ENCODE measurements at places on chromosomes 12 and 14.

DNA sequence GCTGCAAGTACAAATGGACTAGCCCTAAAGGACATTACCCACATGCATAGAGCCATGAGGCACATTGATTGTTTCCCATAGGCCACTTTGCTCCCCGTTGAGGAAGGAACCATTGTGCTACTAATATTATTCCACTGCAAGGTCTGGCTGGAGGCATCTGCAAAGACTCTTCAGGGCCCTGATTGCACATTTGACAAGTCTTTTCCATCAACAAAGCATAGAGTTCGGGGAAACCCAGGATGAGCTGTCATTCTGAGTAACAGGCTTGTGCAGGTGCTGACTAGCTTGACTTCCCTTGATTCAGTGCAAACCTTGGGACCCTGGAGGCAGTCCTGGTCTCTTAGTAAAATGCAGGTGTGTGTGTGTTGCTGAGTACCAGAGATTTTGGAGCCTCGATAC lies 73.8 kb downstream of the SUSD6 start:
- no peak overlapping the region for H3K4me3 ChIP-seq
- no peak for DNase-seq
- H3K27ac ChIP-seq, result no peak overlapping the region
- H3K36me3 ChIP-seq, result no peaks in the 10 kb centered on the region

DNA sequence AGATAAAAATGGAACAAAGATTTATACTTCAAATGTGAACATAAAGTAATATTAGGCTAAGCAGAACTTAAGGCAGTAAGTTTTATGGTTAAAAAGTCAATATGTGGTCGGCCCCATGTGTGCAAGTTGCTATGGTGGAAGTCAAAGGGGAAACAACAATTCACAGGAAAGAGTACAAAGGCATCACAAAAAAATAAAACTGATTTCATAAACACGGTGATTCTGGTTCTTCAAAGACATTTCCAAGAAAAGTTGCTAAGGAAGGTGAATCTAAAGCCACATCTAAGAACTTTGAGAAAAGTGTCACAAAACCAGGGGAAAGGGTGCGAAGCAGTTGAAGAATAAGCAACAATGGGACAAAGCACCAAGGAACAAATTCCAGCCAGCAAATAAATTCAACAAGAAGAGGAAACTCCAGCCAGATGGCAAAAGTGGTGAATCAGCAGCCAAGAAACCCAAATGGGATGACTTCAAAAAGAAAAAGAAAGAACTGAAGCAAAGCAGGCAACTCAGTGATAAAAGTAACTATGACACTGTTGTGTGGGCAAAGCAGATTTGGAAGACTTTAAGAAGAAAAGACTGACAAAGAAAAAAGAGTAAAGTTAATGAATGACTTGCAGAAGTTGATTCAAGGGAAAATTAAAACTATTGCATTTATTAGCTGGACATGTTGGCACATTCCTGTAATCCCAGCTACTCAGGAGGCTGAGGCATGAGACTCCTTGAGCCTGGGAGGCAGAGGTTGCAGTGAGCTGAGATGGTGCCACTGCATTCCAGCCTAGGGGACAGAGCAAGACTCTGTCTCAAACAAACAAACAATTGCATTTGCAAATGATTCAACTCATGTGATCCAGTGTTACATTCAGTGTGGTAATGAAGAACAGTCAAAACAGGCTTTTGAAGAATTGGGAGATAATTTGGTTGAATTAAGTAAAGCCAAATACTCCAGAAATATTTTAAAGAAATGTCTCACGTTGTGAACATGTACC lies 19.5 kb downstream of the PTGDR start:
- H3K4me3 ChIP-seq, result no peak overlapping the region
- no peaks in the 10 kb centered on the region for H3K36me3 ChIP-seq
- H3K4me1 ChIP-seq, result no peaks in the 10 kb centered on the region
- DNase-seq, result no peak

DNA sequence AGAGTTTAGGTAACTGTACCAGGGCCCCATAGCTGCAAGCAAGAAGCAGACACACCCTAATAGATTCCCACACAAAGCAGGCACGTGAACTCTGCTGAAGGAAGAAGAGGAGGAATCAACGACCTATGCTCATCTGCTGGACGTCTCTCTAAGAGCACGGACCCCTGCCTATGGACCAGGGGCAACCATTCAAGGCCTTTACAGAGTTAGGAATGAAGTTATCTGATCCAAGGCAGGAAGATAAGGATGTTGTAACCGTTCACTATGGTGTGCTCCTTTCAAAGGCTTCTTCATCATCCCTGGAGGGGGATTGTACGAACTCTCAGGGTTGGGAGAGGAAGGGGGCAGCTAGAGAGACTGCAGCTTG lies 141.6 kb upstream of the PARP11 start:
- H3K4me3 ChIP-seq, result no peak overlapping the region
- no peak overlapping the region for H3K27ac ChIP-seq
- no peak for DNase-seq
- H3K27me3 ChIP-seq, result no peaks in the 10 kb centered on the region

- H3K27ac ChIP-seq, result no peak overlapping the region
- H3K36me3 ChIP-seq, result no peaks in the 10 kb centered on the region
- no peaks in the 10 kb centered on the region for H3K27me3 ChIP-seq
Observed at GRCh38 chr14:32313844-32314376, 15.2 kb upstream of the AKAP6 start.

GRCh38 chr14:74391479-74391878 lies 34.5 kb downstream of the SYNDIG1L start:
- H3K4me3 ChIP-seq, result no peak overlapping the region
- no peak overlapping the region for H3K27ac ChIP-seq
- H3K27me3 ChIP-seq, result no peaks in the 10 kb centered on the region
- DNase-seq, result no peak
- no peaks in the 10 kb centered on the region for H3K36me3 ChIP-seq

- no peaks in the 10 kb centered on the region for H3K4me1 ChIP-seq
- H3K4me3 ChIP-seq, result no peak overlapping the region
- H3K36me3 ChIP-seq, result no peaks in the 10 kb centered on the region
- no peaks in the 10 kb centered on the region for H3K27me3 ChIP-seq
- H3K27ac ChIP-seq, result no peak overlapping the region
Observed at GRCh38 chr12:19867151-19867550, 427.9 kb downstream of the AEBP2 start.

- H3K27me3 ChIP-seq, result no peaks in the 10 kb centered on the region
- H3K27ac ChIP-seq, result no peak overlapping the region
- no peak overlapping the region for H3K4me3 ChIP-seq
Observed at GRCh38 chr12:72748971-72749370, 476.8 kb downstream of the TRHDE start.

DNA sequence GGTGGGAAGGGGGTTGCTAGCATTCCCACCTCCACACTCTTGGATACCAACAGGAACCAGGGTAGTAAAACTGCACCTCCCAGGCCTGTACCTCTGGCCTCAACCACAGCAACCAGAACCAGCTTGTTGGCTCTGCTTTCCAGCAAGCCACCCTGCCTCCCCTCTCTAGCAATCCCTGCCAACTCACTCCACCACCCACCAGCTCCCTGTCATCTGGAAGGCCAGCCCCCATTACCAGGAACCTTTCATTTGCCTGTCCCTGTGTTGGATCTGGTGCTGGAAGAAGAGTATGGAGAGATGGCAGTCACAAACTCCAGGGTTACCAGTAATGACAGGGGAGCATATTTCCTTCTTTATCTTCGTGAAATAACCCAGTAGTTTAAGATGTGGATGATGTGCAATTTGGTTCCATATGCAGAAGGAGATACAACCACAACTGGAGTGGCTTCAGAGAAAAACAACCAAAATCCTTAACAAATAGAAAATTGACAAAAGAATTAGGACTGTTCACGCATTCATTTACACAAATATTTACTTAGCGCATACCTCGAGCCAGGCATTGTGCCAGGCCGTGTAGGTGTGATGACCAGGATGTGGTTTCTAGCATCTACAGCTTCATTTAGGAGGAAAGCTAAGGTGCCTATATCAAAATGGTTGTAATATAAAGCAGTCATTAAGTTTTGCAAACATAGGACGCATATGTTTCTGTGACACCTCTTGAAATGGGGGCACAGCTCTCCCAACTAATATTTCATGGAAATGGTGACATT lies 3.4 kb downstream of the B4GALNT3 start:
- H3K27me3 ChIP-seq, result no peaks in the 10 kb centered on the region
- no peak for DNase-seq
- peaks cover 2% of the 10 kb centered on the region for H3K4me1 ChIP-seq
- no peak overlapping the region for H3K27ac ChIP-seq
- H3K4me3 ChIP-seq, result no peak overlapping the region
